ENCODE measurements at places on chromosomes 5 and 9.

DNA sequence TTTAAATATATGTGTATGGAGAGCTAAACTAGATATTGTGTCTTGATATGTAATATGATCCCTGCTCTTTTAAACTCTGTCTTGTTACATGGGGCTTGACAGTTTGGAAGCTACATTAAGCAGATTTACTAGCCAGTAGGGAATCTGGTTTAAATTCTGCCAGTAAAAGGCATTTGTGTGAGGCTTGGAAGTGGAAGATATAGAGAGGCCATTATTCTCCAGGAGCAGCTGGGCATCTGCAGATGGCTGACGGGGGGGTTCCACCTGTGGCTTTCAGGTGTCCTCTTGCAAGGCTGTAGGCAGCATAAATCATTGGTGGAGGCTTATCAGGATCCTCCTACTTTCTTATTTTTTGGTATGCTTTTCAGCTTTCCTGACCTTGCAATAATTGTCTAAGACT lies 179.1 kb upstream of the FBXL7 start:
- no peak for DNase-seq

DNA sequence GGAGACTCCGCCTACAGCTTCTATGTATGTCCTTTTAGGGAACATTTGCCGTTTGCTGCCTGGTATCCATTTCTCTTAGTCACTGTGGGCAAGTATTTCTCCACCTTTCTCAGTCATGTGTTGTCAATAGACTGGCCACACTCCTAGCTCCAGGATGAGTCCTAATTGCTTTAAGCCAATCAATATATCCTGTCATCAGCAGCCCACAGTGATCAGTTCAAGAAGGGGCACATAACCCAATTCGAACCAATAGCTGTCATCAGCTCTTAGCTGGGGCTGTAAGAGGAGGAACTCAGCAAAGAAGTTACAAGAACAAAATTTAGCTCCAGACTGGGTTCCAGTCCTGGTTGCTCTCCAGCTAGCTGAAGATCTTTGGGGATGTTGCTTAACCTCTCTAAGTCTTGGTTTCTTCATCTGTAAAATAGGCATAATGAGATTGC lies 70.7 kb upstream of the MAN2A1 start:
- no peak for DNase-seq

DNA sequence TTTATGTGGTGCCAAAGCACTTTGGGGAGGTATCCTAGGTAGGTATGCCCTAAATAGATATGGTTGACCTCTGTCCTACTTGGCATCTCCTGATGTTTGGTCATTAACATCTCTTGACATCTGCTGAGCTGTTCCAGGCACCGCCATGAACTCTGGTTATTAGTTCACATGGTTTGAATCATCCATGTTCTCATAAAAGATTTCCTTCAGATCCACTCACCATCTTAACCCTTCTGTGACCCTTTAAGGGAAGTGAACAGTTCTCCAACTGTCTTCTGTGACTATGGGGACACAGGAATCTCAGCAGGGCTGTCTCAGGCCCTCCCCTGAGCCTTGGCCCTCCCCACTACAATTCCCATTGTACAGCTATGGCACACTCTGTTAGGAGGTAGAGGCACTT lies 167.7 kb downstream of the CDH6 start:
- peak; percentile 83 for DNase-seq

- no peak for DNase-seq
Measured at GRCh38 chr5:20601678-20602100, 613.7 kb upstream of the CDH18 start.
